ENCODE measurements at places on chromosomes 1 and 21.

GRCh38 chr1:181767001-181767708 is 283.8 kb downstream of the CACNA1E start:
- DNase-seq: no peak

DNA sequence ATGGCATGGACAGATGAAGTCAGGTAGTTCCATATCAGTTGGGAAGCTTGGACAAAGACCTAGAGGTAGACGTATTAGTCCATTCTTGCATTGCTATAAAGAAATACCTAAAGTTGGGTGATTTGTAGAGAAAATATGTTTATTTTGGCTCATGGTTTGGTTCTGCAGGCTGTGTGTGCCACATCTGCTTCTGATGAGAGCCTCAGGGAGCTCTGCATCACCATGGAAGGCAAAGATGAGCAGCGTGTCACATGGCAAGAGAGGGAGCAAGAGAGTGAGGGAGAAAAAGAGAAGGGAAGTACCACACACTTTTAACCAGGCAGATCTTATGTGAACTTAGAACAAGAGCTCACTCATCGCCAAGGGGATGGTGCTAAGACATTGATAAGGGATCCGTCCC is 9.0 kb downstream of the TSACC start:
- DNase-seq: no peak

GRCh38 chr1:234866007-234866866 is 256.3 kb upstream of the IRF2BP2 start:
- DNase-seq: no peak

- DNase-seq: no peak
Observed at GRCh38 chr1:151537112-151537511, 3.0 kb upstream of the TUFT1 start.

GRCh38 chr1:78298349-78298748 is 192.4 kb upstream of the PTGFR start:
- no peak for DNase-seq

GRCh38 chr1:184866991-184867788 is 107.1 kb downstream of the NIBAN1 start:
- no peak for DNase-seq

DNA sequence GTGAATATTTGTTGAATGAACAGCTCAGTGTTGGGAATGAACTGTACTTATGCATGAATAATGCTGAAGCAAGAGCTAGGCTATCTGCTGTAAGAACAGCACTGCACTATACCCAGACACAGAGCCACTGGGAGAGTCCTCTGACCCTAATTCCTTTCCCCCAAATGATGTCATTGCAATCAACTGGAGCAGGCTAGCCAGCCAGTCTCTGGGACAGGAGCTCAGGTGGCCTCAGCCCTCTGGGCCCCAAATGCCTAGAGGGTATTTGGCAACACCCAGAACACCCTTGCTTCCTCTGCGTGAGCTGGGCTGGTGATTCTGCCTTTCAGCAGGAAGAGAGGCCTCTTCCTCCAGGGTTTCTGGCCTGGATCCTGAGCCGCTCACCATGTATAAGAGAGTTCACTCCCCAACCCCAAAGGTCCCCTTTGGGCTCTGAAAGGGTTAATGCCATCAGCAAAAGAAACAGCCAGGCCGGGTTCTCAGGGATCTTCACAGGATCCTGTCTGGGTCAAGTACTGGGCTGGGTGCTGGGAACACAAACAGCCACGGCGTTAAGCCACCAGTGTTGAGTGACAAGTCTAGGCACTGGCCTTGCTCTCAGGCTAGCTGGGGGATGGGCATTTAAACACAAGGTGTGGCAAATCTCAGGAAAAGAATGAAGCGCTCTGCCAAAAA is 3.7 kb upstream of the PADI4 start:
- DNase-seq: no peak

DNA sequence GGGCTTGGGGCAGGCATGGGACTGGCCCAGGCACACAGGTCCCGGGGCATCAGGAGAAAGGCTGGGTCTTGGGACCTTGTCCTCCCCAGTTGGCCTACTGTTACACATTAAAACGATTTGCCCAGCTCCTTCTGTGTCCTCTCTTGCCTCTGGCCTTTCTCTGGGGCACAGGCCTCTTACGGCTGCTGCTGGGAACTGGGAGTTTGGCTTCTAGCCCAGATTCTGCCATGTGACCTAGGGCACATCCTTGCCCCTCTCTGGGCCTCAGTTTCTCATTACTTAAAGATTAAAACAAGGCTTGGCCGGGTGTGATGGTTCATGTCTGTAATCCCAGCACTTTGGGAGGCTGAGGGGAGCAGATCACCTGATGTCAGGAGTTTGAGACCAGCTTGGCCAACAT is 14.0 kb downstream of the KDF1 start:
- no peak for DNase-seq

DNA sequence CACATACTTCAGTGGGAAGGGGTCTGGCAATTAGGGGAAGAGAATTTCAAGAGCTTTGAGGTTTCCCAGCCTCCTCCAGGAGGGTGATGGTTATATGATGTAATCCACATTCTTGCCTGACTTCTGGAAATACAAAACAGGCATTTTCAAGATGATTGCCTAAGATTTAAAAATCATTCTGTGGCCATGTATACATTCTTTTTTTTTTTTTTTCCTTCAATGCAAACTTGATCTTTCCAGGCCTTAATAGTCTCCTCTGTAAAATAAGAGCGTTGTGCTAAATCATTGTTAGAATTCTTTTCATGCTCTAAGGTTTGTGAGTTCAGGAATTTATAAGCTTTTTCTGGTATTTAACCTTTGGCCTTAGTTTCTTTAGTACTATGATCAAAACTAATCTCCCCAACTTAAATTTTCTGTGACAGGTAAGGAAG is 192.3 kb upstream of the HMCN1 start:
- DNase-seq: no peak

DNA sequence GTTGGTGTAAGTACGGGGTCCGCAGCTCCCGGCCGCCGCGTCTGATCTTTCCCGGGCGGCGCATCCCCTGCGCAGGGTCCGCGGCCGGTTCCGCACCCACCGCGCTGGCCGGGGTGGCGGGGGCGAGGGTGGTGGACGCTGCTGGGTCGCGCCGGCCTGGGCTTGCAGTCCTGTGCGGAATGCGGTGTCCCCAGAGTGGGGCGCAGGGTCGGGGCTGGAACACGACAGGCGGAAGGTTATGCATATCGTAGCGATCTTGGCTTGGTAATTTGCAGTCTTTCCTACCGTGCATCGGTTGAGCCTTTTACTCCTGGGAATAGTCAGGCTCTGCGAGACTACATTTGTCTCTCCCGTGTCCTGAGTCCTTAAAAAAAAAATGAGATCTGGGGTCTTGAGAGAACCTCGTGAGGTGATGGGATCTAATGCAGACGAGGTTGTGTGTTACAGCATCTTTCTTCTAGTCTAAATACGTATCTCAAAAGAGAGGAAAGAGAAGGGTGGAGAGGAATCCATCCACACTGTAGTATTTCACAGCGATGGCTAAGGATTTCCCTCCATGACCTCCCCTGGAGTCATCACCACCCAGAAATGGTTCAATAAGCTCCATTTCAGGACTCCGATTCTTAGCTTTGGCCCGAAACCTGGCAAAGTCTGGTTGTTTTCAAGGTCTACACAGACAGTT is 572 bp downstream of the ATP1B1 start:
- DNase-seq: no peak

DNA sequence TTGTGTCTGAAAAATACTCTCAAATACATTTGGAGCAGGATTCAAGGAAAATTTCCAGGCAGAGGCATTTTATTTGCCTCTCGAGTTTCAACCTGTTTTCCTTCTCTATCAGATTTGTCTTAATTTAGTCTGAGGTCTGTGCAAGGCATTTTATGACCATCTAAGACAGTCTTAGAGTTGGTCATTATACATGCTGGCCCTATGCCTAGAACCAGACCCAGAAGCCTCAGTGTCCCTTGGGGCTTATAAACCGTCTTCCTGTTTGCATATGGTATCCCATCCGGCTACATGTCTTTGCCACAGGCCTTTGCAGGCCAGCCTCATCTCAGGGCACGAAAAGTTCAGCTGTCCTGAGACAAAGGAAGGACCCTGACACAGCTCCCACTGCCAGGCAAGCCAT is 346.1 kb downstream of the SIPA1L2 start:
- DNase-seq: no peak

DNA sequence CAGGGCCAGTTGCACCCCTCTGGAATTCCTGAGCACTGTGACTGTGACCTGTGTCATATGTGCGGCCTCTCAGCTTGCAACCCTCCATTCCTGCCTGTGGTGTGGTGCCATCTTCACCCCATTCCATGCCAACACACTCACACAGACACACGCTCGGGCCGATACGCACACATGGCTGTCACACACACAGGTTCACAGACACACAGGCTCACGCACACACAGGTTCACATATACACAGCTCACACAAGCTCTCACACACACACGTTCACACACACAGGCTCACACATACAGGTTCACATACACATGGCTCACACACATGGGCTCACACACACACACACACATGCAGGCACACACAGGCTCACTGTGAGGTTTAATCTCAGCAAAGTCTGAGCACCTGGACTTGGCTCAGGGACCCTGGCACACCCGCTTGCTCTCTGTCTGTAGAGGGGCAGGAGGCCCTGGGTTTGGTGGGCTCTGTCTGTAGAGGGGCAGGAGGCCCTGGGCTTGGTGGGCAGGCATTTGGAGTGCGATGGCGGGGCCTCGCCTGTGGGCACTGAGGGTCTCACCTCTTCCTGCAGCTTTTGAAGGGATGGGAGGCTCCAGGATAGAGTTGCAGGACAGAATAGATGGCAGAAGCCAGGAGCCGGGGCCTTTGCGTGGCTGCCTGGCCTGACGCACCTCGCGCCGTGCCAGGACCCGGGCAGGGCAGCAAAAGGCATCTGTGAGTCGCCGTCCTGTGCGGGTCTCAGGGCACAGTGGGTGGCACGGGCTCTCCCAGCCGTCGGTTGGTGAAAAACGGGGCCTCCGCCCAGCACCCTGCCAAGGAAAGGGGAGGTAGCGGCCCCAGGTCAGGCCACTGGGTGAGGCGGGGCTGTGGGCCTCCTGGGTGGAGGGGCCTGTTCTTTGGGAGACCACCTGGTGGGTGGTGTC is 17.1 kb downstream of the COL18A1 start:
- DNase-seq: no peak

DNA sequence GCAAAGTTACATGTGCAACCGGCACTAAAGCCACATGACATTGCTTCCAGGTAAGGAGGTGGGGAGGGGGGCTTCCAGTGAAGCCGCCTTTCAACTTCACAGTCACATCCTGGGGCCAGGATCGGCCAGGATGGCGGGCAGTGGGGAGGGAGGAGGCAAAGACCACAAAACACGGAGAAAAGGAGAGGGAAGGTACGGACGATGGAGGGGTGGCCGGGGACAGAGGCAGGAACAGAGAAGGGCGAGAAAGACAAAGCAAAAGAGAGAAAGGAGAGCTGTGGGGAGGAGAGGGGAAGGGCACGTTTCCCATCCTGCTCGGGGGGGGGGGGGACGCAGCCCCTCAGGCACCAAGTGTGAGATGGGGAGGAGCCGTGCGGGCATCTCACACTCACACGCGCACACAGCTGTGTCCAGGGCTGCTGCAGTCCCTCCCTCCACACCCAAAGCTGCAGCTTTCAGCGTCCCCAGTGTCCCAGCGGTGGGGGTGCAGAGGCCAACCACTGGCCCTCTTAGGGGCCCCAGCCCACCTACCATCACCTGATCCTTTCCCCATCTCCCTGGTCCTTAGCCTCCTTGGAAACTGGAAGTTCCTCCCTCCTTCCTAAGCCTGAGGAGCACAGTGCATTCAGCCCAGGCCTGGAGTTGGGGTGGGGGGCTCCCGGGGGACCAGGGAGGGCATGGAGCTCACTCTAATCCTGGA is 2.4 kb downstream of the SH2D5 start:
- DNase-seq: no peak

DNA sequence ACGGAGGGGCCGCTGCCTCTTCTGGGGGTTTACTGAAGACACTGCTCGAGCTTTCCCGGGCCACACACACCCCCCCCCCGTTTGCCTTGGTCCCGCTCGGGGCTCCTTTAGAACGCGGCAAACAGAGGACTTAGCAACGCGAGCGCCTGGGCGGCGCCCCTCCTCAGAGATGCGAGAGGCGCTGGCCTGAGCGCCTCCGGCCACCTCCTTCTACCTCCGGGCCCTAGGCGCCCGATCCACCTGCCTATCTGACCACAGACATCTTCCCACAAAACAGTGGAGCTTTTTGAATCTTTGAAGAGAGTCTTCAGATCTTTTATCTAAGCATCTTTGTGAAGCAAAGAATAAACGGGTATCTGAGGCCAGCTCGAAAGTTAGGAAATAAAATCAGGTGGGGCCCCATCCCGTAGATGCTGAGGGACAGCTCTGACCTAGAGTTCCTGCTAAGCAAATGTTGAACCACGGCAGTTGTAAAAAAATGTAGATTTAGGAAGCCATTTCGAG is 436 bp upstream of the TTLL7 start:
- no peak for DNase-seq

- DNase-seq: no peak
Observed at GRCh38 chr1:223556414-223557129, 108.9 kb downstream of the CAPN8 start.

DNA sequence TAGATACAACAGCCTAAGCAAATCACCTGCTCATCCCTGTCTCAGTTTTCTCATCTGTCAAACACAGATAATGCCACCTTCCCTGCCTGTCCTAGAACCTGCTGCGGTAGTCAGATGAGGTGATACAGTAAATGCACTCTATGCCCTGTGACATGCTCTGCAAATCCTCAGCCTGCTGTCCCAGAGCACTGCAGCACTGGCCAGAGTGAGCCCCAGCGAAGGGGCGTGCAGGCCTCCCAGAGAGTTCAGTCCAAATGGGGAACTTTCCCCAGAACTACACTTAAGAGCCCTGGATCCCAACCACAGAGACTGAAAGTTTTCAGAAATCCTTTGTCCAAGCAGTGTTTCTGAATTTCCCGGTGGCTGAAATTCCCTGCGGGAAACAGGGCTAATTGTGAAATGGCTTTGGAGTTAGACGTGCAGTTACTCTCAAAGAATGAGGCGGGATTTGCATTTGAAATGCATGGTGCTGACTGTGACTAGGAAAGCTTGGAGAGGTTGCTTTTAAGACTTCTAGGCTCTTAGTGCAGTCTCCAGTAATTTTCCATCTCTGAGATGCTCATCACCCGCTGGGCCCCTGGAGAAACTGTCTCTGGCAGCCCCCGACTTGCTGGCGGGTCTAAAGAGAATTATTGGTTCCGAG is 206.5 kb upstream of the AJAP1 start:
- DNase-seq: no peak

DNA sequence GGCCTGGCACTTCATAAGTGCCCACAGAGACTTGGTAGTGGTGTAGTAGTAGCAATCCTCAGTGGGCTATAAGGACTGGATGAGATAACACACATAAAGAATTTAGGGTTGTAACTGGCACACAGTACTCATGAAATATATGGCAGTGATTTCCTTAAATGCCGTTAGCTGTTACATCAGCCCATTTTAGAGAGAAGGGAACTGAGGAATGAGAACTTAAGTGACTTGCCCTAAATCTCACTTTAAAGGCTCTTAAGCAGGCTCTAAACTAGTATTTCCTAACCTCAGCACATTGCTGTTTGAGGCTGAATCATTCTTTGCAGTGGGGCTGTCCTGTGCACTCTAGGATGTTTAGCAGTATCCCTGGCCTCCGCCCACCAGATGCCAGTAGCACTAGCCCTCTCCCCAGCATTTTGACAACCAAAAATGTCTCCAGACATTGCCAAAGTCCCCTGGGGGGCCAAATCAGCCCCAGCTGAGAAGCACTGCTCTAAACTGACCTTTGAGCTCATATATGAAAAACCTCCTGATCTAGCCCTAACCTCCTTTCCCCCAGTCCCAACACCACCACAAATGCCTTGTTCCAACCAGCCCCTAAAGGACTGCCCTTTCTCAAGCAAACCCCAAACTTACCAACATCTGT is 11.6 kb downstream of the CAMK2N1 start:
- no peak for DNase-seq

GRCh38 chr1:158101927-158102326 is 78.8 kb upstream of the CD1D start:
- no peak for DNase-seq

GRCh38 chr1:11486231-11487009 is 7.5 kb downstream of the DISP3 start:
- no peak for DNase-seq

Measured in cortex of kidney (tissue), 1 donor.